ENCODE measurements at places on chromosomes 11 and 22.

DNA sequence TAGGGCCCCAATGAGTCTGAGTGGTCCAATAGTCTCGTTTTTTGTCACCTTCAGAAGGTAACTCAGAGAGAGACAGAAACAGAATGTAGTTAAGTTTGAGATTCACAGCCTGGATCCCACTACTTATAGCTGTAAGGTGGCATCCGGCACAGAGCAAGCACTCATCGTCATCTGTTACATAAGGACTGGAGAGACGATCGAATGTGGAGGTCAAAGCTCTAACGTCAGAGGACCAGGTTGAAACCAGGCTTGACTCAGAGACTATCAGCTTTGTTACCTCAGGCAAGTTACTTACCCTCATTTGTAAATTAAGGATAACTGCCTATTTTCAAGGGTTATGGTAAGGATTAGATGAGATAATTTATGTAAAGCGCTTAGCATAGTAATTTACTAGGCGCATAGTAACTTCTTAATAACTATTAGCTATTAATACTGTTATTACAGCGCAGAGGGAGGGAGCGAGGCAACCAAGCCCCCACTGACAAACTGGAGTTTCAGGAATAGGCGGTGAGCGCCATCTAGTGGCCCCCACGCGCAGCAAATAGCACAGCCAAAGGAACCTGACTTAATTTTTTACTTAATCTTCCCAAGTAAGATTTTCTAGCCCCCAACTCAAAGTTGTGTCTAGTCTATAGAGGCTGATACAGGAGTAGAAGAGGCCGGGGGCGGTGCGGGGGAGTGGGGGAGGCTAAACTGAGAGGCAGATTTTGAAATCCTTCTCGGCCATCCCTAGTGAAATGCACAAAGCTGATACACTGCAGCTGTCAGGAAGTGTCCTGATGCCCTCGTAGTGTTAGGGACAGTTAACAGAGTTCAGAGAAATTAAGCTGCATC, 29.0 kb upstream of the API5 start:
- DNase-seq: peak; percentile 67

- DNase-seq: no peak
Observed at GRCh38 chr11:131749101-131749500, 378.7 kb downstream of the NTM start.

GRCh38 chr11:93123351-93123898, 74.4 kb downstream of the SLC36A4 start:
- peak; percentile 30 for DNase-seq

GRCh38 chr11:121611242-121611641, 158.5 kb upstream of the SORL1-AS1 start:
- no peak for DNase-seq

GRCh38 chr11:118401880-118402590, 629 bp downstream of the ATP5MG start:
- peak; percentile 19 for DNase-seq

GRCh38 chr22:27791159-27791858, 10.2 kb downstream of the MN1 start:
- no peak for DNase-seq

GRCh38 chr11:16311831-16312230, 44.5 kb downstream of the SOX6 start:
- no peak for DNase-seq

- DNase-seq: no peak
Observed at GRCh38 chr11:18676803-18677202, 21.8 kb upstream of the TMEM86A start.

DNA sequence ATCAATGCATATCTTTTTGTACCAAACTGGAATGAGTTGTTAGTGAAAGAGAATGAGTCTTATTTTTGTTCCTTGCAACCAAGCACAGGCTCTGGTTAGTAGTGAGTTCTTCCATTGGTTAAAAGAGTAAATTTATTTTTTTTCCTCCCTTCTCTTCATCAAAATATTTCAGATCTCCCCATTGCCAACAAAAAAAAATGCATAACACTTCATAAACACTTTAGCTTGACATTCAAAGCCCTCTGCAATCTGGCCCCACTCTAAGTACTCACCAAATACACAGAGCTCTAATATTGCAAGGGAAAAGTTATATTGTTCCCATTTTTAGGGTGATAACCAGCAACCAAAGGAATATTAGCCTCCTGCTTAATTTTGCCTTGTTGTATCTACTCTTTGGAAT, 333.0 kb upstream of the LUZP2 start:
- no peak for DNase-seq

- DNase-seq: no peak
Observed at GRCh38 chr22:48714231-48714630, 1113.4 kb downstream of the BRD1 start.

DNA sequence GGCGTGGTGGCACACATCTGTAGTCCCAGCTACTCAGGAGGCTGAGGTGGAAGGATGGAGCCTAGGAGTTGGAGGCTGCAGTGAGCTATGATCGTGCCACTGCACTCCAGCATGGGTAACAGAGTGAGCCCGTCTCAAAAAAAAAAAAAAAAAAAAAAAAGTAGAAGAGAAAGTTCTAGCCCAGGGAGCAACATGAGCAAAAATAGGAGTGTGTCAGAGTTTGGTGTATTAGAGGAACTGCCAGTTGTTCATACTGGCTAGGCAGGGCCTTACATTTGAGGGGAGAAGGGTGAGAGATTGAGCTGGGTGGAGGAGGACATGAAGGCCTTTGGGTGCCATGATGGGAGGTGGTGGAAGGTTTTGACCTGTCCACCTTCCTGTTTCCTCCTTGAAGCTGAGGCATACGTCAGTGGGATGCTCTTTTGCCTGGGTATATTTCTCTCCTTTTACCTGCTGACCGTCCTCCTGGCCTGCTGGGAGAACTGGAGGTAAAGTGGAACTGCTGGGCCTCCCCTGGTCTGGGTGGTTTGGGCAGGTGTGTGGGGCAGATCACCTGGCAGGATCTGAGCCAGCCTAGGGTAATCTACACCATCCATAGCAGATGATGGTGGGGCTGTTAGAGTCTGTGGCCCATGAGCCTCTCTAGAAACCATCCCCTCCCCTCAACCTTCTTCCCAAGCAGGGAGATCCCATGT, 7.3 kb downstream of the SIDT2 start:
- no peak for DNase-seq

GRCh38 chr22:21651521-21652009, 9.5 kb downstream of the SDF2L1 start:
- DNase-seq: no peak

GRCh38 chr11:76810151-76810853, 27.1 kb downstream of the TSKU start:
- no peak for DNase-seq

DNA sequence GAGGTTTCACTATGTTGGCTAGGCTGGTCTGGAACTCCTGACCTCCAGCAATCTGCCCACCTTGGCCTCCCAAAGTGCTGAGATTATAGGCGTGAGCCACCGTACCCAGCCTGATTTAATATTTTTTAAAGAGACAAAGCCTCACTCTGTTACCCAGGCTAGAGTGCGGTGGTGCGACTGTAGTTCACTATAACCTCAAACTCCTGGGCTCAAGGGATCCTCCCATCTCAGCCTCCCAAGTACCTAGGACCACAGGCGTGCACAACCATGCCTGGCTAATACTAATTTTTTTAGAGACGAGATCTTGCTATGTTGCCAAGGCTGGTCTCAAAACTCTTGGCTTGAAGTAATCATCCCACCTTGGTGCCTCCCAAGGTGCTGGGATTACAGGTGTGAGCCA, 13.5 kb downstream of the GTPBP1 start:
- no peak for DNase-seq

DNA sequence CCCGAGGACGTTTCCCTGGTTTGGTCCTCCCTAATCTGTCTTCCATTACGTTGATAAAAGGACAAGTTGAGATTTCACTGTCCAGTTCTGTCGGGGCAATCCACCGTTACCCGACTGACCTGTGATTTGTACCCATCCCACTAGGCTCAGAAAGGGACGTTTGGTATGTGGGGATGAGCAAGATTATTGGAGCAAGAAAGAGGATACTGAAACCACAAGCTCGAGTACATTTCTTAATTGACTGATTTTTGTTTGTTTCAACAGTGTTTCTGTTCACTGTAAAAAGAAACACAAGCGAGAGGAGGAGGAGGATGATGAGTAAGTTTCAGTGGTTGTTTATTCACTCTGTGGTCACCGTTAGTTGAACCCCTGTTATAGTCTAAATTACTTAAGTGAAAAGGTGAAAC, 969 bp downstream of the CCDC117 start:
- no peak for DNase-seq

DNA sequence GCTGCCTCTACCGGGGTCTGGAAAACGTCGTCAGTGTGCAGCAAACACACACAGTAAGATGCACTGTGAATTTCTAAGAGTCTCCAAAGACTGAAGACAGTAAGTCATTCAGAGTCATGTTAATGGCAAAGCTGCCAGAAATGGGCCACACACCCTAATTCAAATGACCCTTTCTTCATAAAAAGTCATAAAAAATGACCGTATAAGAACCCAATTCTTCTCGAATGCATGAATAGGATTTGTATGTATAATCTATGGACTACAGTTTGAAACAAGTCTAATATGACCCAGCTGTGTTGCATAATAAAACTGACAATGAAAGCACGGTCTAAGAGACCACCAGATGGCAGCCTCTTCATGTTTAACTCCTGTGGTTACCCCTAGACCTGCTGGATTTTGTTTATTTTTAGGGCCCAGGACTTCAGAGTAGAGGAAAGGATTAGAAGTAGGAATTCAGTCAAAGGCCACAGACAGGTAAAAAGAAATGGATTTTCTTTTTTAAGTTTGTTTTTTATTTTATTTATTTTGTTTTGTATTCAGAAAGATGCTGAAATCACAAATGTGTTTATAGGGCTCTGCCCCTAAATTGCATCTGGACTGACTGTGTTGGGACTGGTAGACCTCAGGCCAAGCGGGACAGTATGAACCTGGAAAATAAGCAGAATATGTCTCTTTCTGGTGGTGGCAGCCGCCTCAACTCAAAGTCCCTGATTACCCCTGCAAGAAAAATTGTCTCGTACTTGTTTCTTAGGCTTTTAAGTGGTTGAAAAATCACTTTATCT, 32.1 kb upstream of the SLC5A12 start:
- DNase-seq: no peak

DNA sequence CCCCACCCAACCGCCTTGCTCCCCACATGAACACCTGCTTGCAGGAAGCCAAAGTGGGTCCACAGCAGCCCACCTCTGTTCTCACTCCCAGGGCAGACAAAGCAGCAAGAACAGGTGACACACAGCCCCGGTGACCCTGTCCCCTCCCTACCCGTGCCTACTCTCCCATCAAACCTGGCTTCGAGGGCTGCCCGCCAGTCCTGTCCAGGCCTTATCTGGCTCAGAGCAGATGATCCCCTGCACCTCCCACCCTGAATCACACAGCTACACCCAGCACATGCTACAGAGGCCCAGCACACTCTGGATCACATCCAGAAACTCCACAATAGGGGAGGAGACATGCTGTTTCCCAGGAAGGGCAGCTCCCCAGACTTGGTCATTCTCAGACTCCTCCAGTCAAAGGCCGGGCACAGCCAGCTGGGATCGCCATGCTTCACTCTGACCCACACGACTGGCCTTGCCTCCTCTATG, 6.2 kb upstream of the RGL4 start:
- DNase-seq: peak; percentile 73

- no peak for DNase-seq
Observed at GRCh38 chr11:69244266-69244665, 49.7 kb upstream of the MYEOV start.

GRCh38 chr22:50715250-50715649, 22.8 kb upstream of the ACR start:
- DNase-seq: no peak

DNA sequence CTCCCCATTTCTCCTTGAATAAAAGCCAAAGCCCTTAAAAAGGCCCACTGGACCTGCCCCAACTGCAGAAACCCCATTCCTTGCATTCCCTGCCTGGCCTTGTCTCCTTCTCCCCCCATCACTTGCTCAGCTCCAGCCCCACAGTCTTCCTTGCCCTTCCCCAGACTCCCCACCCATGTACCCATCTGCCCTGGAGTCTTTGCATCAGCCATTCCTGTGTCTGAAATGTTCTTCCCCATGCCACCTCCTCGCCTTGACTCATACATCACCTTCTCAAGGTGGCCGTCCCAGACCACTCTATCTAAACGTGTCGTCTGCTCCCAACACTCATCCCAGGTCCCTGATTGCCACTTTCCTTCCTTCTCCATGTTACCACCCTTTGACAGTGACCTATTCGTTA, 77.4 kb upstream of the SHANK2 start:
- no peak for DNase-seq

- DNase-seq: no peak
Observed at GRCh38 chr11:37313266-37313665, 715.2 kb upstream of the RAG2 start.
